ENCODE measurements at places on chromosomes 6 and 20. TPM values are rescaled to one million over a fixed set of nuclear protein-coding genes. Genes with fewer than 3 reads are reported as not detected.
A peak's percentile ranks its signal among the peaks of the same experiment; 100 is the strongest.

The FOXQ1 gene
- polyA plus RNA-seq: not detected

The SPATS1 gene
- not detected for polyA plus RNA-seq

The PACSIN1 gene
- polyA plus RNA-seq: 0.18 TPM

- H3K4me3 ChIP-seq: no peak overlapping the region
- no peak overlapping the region for H3K27ac ChIP-seq
- H3K4me1 ChIP-seq: no peaks in the 10 kb centered on the region
- H3K27me3 ChIP-seq: no peaks in the 10 kb centered on the region
Observed at GRCh38 chr6:130907687-130908086, 80.5 kb downstream of the SMLR1 start.

- no peaks in the 10 kb centered on the region for H3K27me3 ChIP-seq
- H3K36me3 ChIP-seq: no peaks in the 10 kb centered on the region
- DNase-seq: no peak
Observed at GRCh38 chr20:35954907-35955251, 577 bp upstream of the SCAND1 start.

DNA sequence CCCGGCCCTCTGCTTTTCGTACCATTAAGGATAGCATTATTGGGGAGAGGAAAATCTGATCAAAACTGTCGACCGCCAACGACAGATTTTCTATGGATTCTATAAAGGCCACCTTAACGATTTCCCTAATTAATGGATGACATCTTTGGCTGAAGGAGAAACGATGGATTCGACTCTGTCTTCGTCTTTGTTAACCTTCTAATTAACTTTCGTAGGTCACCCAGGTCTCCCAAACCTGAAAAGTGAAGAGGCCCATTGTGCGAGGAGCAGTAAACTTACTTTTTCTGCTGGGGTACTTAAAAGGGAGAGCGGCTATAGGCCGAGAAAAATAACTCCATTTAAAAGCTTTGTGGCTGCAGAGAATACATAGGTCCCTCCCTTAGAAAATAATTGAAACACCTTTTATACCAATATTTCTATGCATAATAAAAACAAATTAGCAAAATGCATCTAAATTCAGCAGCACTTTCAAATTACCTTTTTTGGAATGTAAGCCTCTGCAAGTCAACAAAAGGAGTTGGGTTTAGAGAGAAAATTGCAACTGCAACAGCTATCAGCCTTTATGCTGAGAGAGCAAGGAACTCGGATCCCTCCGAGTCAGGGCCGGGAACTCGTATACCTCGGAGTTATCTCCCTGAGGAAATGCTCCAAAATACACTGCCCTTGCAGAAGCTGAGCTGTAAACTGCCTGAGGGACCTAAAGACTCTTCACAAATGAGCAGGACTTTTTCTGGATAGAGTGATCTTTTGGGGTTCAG, 31.4 kb upstream of the NR2E1 start:
- DNase-seq: peak; percentile 18
- no peak overlapping the region for H3K27ac ChIP-seq
- H3K27me3 ChIP-seq: peaks cover 53% of the 10 kb centered on the region
- no peaks in the 10 kb centered on the region for H3K36me3 ChIP-seq

GRCh38 chr20:19492116-19492515, 265.9 kb upstream of the RIN2 start:
- H3K4me3 ChIP-seq: no peak overlapping the region
- H3K27me3 ChIP-seq: no peaks in the 10 kb centered on the region
- H3K27ac ChIP-seq: no peak overlapping the region
- H3K36me3 ChIP-seq: no peaks in the 10 kb centered on the region

DNA sequence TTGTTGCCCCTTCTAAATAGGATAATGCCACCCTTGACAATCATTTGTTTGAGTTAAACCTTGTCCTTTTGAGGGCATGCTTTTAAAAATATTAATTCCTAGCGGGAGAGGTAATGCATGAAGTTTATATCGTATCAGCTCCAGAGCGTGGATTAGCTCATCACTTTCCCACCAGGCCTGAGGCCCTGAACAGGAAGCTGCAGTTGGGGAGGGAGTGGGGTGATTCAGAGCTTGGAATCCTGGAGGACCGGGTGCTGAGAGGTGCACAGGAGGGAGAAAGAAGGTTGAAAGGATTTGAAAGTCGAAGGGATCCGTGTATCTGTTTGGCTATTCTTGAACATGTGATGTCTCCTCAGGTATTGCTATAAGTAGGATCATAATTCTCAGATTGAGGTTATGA, 25.0 kb downstream of the ZDHHC14 start:
- DNase-seq: no peak
- no peak overlapping the region for H3K4me3 ChIP-seq
- no peaks in the 10 kb centered on the region for H3K27me3 ChIP-seq
- no peaks in the 10 kb centered on the region for H3K36me3 ChIP-seq
- H3K27ac ChIP-seq: no peak overlapping the region

DNA sequence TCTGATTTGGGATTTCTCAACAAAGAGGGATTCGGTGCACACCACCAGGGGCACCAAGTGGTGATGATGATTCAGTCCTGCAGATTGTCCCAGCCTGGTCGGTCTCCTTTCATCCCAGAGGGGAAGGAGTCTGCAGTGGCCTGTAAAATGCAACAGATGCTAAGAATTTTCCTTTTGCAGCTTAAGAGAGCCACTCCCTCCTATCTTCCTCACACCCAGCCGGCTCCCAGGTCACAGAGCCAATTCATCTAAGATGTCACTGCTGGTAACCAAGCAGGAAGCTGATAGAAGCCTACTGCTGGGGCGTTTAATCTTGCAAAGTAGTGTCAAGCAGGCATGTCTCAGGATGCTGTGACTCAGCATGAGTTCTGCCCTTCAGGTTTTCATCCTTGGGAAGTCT, 203.8 kb upstream of the LRFN2 start:
- H3K36me3 ChIP-seq: no peaks in the 10 kb centered on the region
- H3K27me3 ChIP-seq: no peaks in the 10 kb centered on the region
- no peaks in the 10 kb centered on the region for H3K4me1 ChIP-seq
- DNase-seq: no peak
- no peak overlapping the region for H3K4me3 ChIP-seq
- no peak overlapping the region for H3K27ac ChIP-seq

DNA sequence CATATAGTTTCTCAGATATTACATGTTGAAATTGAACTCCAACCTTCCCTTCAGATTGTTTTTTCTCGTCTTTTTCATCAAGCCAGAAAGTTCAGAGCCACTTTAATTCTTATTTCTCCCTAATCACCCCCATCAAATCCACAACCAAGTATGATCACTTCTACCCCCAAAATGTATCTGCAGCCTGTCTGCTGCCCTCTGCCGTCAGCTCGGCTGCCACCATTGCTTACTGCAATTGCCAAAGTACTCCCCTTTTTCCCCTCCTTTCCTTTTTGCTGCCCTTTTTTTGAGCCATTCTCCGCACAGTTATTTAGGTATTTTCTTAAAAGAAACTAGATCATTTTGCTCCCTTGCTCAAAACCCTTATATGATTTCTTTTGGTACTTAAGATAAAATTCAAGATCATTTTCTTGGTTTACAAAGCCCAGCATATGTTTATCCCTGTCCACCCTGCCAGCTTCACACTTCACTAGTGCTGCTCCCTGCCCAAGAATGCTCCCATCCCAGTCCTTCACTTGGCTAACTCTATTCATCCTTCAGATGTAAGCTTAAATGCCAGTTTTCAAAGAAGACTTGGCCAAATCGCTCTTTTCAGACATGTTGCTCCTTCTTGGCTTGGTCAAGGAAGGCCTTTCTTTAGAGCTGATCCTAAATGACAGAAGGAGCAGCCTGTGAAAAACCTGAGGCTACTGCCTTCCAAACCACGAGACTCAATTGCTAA, 63.7 kb downstream of the SH3BGRL2 start:
- DNase-seq: no peak
- H3K27me3 ChIP-seq: no peaks in the 10 kb centered on the region
- H3K27ac ChIP-seq: no peak overlapping the region
- no peak overlapping the region for H3K4me3 ChIP-seq
- no peaks in the 10 kb centered on the region for H3K36me3 ChIP-seq

GRCh38 chr6:87261534-87261933, 60.9 kb upstream of the SMIM8 start:
- H3K36me3 ChIP-seq: no peaks in the 10 kb centered on the region
- no peak for DNase-seq
- no peak overlapping the region for H3K4me3 ChIP-seq
- H3K4me1 ChIP-seq: no peaks in the 10 kb centered on the region
- no peak overlapping the region for H3K27ac ChIP-seq

DNA sequence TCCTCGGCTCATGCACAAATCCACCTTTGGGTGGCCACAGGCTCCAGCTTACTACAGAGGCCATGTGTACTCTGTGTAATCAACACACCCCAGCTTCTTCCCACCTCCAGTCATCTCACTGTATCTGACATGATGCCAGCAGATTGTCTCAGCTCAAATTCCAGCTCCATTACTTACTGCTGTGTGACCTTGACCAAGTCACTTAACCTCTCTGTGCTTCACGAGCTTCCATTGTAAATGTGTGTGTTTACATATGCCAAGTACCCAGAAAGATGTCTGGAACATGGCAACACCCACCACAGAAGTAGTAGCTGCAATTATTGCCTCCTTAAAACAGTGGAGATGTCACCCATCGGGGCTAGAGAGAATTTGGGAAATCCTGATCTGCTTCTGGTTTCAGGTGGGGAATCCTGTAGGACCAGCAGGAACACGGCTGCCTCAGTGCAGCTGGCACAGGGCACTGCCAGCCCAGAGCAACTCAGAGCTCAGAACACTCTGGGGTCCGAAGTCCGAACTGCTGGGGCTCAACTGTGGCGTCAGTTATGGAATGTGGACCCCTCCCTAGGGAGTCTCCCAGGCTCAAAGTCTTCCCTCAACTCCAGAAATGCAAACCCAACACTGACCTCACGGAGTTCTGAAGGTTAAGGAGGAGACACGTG, 21.2 kb upstream of the HLA-B start:
- no peak overlapping the region for H3K4me3 ChIP-seq
- no peak overlapping the region for H3K27ac ChIP-seq
- H3K27me3 ChIP-seq: no peaks in the 10 kb centered on the region
- DNase-seq: no peak
- no peaks in the 10 kb centered on the region for H3K4me1 ChIP-seq

DNA sequence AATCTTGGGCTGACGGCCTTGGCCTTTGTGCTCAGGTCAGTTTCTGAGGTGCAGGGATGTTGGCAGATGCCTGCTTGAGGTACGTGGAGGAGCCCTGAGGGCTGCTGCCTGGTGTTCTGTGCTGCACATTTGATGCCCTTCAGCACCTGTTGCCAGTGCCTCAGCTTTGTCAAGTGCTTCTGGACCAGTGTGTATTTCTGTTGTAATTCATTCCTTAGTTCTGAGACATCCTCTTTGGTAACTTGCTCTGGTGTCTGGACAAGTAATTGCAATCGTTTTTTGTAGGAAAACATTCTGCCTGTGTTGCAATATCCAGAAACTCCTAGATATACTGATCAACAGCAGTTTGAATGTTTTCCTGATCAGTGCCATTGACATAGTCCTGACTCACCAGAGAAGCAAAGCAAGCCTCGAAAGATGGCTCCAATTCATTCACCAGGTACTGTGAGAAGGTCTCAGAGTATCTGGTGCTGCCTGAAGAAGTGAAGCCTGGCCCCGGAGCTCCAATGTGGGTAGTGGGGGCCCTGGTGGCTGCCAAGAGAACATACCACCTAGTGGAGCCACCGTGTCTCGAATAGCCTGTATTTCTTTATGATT, 26.7 kb downstream of the ZNF337 start:
- H3K36me3 ChIP-seq: no peaks in the 10 kb centered on the region
- H3K4me1 ChIP-seq: no peaks in the 10 kb centered on the region
- DNase-seq: no peak
- H3K4me3 ChIP-seq: no peak overlapping the region
- H3K27ac ChIP-seq: no peak overlapping the region
- H3K27me3 ChIP-seq: no peaks in the 10 kb centered on the region

GRCh38 chr20:17655286-17655651, 26.8 kb downstream of the RRBP1 start:
- H3K27ac ChIP-seq: no peak overlapping the region
- H3K27me3 ChIP-seq: no peaks in the 10 kb centered on the region
- no peak overlapping the region for H3K4me3 ChIP-seq

GRCh38 chr6:97189767-97190166, 93.2 kb downstream of the MMS22L start:
- no peak overlapping the region for H3K4me3 ChIP-seq
- H3K36me3 ChIP-seq: no peaks in the 10 kb centered on the region
- no peak for DNase-seq
- H3K27ac ChIP-seq: no peak overlapping the region
- no peaks in the 10 kb centered on the region for H3K27me3 ChIP-seq
- H3K4me1 ChIP-seq: no peaks in the 10 kb centered on the region

- no peak overlapping the region for H3K4me3 ChIP-seq
- no peak overlapping the region for H3K27ac ChIP-seq
- H3K4me1 ChIP-seq: no peaks in the 10 kb centered on the region
- no peak for DNase-seq
- no peaks in the 10 kb centered on the region for H3K27me3 ChIP-seq
Observed at GRCh38 chr20:43293068-43293786, 103.5 kb upstream of the PTPRT start.

- H3K27me3 ChIP-seq: peaks cover 3% of the 10 kb centered on the region
- no peaks in the 10 kb centered on the region for H3K36me3 ChIP-seq
- peaks cover 12% of the 10 kb centered on the region for H3K4me1 ChIP-seq
- no peak overlapping the region for H3K27ac ChIP-seq
- no peak for DNase-seq
- no peak overlapping the region for H3K4me3 ChIP-seq
Observed at GRCh38 chr20:1669304-1669703, 11.7 kb upstream of the SIRPG start.

GRCh38 chr6:17790489-17790888, 83.8 kb upstream of the NUP153 start:
- no peak for DNase-seq
- no peak overlapping the region for H3K27ac ChIP-seq
- H3K4me3 ChIP-seq: no peak overlapping the region
- no peaks in the 10 kb centered on the region for H3K4me1 ChIP-seq
- H3K27me3 ChIP-seq: no peaks in the 10 kb centered on the region
- no peaks in the 10 kb centered on the region for H3K36me3 ChIP-seq

DNA sequence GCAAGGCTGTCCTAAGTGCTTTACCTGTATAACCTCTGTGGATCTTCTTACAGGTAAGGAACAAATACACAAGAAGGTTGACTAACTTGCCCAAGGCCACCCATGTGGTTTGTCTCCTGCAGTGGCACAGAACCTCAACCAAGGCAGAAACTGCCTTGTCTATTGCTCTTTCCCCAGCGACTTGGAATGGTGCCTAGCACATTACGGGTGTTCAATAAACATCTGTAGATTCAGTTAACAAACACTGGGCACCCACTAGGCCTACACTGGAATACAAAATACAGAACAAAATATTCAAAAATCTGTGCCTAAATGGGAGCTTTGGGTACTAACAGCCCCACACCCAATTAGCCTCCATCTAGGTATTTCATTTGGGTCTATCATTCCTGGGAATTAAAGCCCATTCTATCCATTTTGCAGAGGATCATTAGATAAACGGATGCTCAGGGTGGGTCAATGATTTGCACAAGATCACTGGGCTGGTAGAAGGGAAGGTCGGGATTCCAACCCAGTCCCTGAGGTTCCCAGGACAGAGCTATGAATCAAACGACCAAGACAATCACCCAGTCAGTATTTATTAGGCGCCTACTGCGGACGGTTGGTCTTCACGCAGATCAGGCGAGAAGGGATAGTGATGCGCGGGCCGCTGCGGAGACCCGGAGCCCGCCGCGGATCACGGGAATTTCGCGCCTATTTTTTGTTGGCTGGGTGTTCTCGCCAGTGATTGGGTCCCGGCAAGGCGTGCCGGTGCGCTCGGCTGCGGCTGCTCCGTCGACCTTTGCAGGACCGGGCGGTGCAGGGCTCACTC, at the start of gene STK35:
STK35 (plus strand) TSS at position 771 of the 808 bp plus-strand sequence. CDS start 55 bp downstream, outside the sequence.
- DNase-seq: no peak
- peaks cover 3% of the 10 kb centered on the region for H3K36me3 ChIP-seq
- H3K27me3 ChIP-seq: no peaks in the 10 kb centered on the region
- H3K4me1 ChIP-seq: peaks cover 27% of the 10 kb centered on the region
- H3K27ac ChIP-seq: peak within 1 kb of the TSS; percentile 100

GRCh38 chr6:114203460-114203859, 139.4 kb downstream of the HS3ST5 start:
- H3K27me3 ChIP-seq: no peaks in the 10 kb centered on the region
- no peaks in the 10 kb centered on the region for H3K4me1 ChIP-seq
- no peaks in the 10 kb centered on the region for H3K36me3 ChIP-seq
- no peak overlapping the region for H3K4me3 ChIP-seq
- no peak overlapping the region for H3K27ac ChIP-seq
- DNase-seq: no peak

Data from B cell (primary cell).